ENCODE measurements at places on chromosomes 2 and 18.

GRCh38 chr2:30385327-30385726 lies 61.7 kb upstream of the LCLAT1 start:
- no peak for DNase-seq

DNA sequence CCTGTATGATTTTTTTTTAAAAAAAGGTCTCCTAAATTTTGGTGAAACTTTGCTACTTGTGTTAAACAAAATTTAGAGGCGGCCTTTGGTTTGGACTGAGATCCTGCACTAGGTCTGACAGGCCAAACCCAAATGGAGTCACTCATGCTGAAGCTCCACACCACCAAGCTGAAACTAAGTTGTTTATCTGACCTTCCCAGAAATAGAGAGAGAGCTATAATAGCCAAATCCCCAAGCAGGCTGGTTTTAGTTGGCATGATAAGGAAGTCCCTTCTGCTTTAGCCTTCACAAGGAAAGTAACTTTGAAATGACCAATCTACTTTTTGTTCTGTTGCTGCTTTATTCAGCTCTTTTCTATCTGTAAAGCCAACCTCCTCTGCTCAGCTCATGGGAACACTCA lies 17.1 kb upstream of the THUMPD2 start:
- no peak for DNase-seq

- DNase-seq, result peak; percentile 91
Measured at GRCh38 chr2:207505728-207506127, 24.0 kb upstream of the CREB1 start.

DNA sequence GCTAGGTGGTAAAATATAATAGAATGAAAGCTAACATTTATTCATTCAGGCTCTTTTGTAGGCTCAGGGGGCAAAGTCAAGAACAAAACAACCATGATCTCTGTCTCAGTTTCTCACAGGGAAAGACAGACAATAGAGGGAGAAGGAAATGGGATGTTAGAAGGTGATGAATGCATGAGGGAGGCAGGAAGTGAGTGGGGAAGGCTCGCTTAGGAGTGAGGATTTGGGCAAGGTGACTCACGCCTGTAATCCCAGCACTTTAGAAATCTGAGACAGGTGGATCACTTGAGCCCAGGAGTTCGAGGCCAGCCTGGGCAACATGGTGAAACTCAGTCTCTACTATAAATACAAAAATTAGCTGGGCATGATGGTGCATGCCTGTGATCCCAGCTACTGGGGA lies 88.4 kb downstream of the CTIF start:
- no peak for DNase-seq

- DNase-seq, result no peak
Measured at GRCh38 chr2:216015722-216016464, 2.5 kb upstream of the MREG start.

GRCh38 chr18:63368611-63369010 lies 1.6 kb upstream of the KDSR start:
- no peak for DNase-seq

DNA sequence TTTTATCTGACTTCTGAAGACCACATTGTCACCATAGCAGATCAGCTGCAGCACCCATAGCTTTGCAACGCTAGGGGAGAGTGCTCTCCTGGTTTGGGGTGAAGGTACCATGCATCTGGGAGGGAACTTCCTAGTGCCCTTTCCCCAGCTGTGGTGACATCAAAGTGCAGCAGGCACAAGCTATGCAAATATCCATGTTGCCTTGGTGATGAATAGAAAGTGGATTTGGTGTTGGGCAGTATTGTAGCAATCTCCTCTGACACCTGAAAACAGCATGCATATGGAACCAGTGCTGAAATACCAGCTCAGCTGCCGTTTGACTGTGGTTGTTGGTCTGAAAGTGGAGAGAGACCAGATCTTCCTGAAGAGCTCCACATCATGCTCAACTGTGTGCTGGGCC lies 37.1 kb downstream of the BCL2L11 start:
- no peak for DNase-seq

DNA sequence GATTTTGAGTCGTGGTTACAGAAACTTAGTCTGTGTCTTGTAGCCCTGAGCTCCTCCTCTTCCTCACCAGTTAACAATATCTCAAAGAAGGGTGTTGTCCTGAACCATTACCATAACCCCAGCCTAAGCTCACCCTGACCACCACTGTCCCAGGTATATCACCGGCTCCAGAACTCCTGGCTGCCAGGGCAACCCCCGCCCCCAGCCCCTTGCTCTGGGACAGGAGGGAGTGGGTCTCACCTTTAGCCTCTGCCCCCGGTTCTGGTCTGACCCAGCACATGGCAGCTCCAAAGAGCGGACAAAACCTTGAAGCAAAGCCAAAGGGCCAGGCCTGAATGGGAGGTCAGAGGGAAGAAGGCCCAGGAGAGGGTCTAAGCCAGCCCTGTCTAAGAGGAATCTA lies 5.6 kb upstream of the PSMD1 start:
- DNase-seq, result no peak

- no peak for DNase-seq
Measured at GRCh38 chr2:215973954-215974699, 39.2 kb downstream of the MREG start.

- no peak for DNase-seq
Measured at GRCh38 chr18:48765053-48765452, 185.7 kb downstream of the SMAD7 start.

DNA sequence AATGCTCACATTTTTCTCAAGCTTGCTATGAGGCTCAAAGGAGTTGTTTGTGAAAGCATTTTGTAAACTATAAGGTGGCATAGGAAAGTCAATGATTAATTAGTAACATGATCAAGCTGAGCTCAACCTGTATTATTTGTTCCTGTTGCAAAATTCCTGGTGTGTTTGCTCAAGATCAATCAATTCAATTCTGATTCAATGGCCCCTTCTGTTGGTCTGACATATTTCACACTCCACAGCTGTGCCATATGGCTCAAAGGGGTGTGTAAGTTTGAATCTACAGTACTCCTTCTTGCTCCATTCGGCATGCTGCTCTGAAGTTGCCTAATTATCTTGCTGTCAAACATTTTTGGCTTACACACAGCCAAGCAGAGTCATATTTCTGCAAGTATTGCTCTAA lies 341.6 kb upstream of the LRP1B start:
- no peak for DNase-seq

- no peak for DNase-seq
Measured at GRCh38 chr18:74967979-74968378, 241.0 kb downstream of the PTGR3 start.

- DNase-seq, result no peak
Measured at GRCh38 chr2:190342611-190343010, 778 bp upstream of the INPP1 start.

GRCh38 chr18:21262244-21262643 lies 20.2 kb downstream of the GREB1L start:
- no peak for DNase-seq

GRCh38 chr2:62410926-62411456 lies 95.0 kb downstream of the TMEM17 start:
- no peak for DNase-seq

GRCh38 chr2:179081954-179082353 lies 32.0 kb upstream of the CCDC141 start:
- DNase-seq, result no peak

DNA sequence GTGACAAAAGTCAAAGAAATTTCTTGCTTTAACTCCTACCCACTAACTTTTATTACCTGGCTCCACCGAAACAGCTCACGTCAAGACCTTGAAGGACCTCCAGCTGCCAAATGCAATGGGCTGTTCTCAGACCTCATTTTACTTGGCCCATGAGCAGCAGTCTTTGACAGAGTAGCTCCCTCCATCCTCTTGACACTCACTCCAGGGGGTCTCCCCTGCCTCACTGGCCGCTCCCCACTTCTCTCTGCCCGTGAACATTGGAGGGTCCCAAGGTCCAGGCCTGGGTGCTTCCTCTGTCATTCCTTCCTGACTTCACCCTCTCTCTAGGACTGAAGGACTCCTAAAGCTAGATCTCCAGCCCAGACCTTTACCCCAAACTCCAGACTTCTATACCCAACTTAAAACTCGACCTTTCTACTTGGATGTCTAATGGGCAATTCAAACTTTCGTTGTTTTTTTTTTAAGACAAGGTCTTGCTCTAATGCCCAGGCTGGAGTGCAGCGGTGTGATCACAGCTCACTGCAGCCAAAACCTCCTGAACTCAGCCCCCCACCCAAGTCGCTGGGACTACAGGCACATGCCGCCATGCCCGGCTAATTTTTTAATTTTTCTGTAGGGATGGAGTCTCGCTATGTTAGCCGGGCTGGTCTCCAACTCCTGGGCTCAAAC lies 92.9 kb upstream of the ST3GAL5 start:
- DNase-seq, result no peak

- no peak for DNase-seq
Measured at GRCh38 chr2:157473581-157473980, 29.7 kb upstream of the CYTIP start.

GRCh38 chr2:157751462-157752058 lies 122.9 kb upstream of the ACVR1C start:
- DNase-seq, result no peak

DNA sequence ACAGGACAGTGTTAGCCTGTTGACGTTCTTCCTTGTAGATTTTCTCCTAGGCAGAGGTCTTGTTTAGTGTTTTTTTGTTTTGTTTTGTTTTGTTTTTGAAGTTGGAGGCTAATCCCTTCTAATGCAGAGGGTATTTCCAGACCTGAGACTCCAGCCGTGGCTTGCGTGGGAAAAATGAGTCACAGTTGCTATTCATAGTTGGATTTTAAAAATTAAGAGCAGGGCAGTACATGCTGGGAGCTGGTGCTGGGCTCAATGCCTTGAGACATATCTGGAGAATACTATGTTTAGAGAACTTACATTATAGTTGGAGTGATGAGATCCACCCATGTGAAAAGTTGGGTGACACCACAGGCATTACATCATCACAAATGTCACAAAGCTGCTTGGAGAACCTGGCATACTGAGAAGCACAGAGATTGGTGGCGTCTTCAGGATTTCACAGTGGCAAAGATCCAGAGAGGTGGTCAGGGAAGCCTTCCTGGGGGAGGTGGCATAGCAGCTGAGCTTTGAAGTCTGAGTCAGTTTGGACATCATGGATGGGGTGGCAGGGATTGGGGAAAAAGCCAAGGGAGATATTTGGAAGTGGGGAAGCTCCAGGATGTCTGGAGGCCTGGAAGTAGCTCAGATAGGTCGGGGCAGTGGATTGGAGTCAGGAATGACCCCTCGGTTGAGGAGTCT lies 249.4 kb downstream of the LOXHD1 start:
- DNase-seq, result no peak

GRCh38 chr2:130825966-130826253 lies 10.8 kb upstream of the ARHGEF4 start:
- no peak for DNase-seq

- no peak for DNase-seq
Measured at GRCh38 chr2:168006498-168006897, 240.9 kb downstream of the STK39 start.

DNA sequence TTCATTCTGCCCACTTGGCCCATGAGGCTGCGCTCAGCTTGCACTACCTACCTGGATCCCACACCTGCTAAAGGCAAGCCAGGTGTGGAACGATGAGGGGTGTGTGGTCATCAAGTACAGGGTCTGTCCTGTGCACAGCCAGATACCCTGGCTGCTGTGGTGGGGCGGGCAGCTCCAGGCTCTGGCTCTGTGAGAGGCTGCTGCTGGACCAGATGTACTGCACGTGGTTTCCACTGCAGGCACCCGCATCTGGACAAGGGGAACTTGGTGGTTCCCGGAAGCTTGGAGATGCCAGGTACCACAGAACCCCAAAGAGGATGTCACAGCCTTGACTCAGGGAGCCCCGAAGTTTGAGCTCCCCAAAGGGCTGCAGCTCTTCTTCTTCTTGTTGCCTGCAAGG lies 68.1 kb upstream of the ZNF804A start:
- no peak for DNase-seq

Data from fibroblast of skin of left quadriceps (primary cell).